ENCODE measurements at places on chromosomes 16 and 17.

DNA sequence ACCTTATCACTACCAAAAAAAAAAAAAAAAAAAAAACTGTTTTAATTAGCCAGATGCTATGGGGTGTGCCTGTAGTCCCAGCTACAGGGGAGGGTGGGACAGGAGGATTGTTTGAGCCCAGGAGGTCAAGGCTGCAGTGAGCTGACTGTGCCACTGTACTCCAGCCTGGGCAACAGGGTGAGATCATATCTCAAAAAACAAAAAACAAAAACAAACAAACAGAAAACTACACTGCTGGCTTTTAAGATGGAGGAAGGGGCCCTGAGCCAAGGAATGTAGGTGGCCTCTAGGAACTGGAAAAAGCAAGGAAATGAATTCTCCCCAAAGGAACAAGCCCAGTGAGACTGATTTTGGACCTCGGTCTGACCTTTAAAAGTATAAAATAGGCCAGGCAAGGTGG is 61.4 kb downstream of the BEAN1 start:
- DNase-seq: no peak

GRCh38 chr17:61783556-61784304 is 79.6 kb downstream of the BRIP1 start:
- no peak for DNase-seq

DNA sequence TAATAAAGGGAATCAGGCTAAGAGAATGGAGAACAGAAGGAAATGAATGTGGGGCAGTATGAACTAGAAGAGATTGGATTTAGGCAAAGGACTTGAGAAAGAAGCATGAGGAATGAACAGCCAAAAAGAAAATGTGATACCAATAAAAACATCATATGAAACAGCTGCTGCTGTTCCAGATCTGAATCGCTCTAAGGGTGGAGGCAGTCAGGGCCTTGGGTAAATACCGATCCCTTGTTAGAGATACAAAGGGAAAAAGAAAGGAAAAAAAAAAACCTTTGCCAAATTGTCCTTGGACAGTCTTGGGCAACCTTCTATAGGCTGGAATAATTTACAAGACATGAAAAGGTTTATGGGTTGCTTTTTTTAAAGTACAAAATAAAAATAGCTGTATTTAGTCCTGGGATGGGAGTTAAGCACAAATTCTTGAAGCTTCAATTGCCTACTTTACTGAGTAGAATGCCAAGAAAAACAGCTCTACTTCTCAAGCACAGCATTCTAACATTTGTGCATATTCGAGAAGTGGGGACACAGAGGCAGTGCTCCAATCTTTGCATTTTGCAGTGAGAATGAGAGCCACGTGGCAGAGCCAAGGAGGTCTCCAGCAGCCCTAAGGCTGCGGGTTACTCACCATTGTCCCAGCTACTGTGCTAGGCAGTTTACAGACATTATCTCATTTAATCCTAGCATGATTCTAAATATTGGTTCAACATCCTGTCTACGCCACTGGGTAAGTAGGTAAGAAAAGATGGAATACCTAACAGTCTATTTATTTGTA is 43.3 kb upstream of the PSMD7 start:
- DNase-seq: no peak

DNA sequence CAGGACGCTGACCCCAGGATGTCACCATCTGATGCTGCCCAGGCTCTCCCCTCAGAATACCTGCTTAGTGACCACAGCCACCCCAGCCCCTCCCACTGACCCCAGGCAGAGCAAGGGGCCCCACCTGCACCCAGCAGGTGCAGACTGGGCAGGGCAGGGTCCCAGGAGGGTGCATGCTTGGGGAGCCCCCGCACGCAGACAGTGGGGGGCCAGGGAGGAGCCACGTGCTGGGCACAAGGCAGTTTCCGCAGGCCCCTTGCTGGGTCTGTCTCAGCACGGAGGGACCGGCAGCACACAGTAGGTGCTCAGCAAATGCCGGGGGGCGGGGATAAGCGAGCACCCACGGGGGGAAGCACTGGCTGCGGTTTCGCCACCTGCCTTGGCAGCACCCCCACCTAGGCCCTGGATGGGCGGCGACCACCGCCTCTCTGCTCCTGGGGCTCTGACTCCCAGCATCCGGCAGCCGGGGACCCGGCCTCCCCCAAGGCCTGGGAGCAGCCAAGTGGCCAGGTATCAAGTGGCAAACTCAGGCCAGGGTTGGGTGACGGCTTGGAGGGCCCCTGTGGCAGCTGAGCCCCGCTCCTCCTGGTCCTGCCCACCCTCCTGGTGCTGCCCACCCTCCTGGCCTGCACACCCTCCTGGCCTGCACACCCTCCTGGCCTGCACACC is 18.7 kb upstream of the SSTR5 start:
- no peak for DNase-seq

GRCh38 chr17:66469461-66469860 is 167.0 kb downstream of the PRKCA start:
- no peak for DNase-seq

DNA sequence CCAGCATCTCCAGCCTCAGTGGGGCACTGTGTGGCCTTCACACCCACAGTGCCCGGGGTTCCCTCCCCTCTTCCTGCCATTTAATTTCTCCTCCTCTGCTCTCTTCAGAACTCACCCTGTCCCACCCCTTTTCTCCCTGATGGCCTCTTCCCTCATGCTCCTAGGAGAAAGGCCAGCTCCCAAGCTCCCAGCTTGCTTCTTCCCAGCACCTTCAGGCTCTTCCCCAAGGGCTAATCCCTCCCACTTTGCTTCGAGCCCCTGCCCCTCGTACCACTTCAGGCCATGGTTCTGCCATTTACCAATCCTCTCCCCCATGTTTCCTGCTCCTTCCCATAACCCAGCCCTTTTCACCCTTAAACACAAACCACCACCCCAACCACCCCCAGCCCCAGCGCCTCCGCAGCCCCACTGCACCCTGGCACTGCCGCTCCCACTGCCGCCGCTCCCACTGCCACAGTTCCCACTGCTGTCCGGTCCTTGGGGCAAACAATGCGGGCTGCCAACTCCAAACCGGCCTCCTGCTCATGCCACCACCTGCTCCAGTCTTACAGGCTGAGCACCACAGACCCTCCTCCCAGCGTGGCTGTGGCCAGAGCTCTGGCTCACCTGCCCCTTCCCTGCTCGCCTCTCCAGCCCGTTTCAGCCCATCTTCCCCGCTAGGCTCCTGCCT is 28.6 kb downstream of the ADAM11 start:
- no peak for DNase-seq

GRCh38 chr17:44171931-44172455 is 1.5 kb downstream of the ASB16 start:
- DNase-seq: no peak

DNA sequence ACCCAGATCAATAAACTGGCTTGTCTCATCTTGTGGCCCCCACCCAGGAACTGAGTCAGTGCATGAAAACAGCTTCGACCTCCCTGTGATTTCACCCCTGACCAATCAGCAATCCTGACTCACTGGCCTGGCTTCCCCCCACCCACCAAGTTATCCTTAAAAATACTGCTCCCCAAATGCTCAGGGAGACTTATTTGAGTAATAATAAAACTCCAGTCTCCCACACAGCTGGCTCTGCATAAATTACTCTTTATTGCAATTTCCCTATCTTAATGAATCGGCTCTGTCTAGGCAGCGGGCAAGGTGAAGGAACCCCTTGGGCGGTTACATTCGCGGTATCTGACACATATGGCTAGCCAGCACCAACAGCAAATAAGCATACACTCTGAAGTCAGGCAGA is 9.8 kb upstream of the RABEP1 start:
- no peak for DNase-seq

DNA sequence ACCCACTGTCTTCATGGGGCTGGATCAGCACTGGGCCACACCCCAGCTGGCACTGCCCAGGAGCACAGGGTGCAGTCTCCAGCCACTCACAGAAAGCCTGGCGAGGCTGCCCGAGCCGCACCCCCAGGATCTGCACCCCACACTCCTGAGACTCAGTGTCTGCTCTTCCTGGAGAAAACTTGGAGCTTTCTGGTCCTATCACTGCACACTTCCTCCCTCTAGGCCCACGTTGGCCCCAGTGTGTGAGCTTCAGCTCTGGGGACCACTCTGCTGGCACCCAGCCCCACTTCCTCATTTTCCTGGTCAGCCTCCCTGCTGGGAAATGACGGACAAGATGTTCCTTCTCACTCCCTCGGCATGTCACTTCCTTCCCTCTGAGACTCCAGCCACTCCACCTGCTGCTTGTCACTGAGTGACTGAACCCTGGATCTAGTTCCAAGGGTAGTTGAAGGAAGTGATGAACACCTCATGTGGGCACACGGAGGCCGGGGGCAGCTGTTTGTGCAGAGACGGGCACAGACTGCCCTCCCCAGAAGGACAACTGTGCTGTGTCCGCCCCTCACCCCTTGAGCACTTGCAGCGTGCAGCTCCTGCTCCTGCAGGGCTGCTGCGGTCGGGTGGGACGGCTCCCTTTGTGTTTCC is 29.0 kb downstream of the ZC3H18 start:
- no peak for DNase-seq

DNA sequence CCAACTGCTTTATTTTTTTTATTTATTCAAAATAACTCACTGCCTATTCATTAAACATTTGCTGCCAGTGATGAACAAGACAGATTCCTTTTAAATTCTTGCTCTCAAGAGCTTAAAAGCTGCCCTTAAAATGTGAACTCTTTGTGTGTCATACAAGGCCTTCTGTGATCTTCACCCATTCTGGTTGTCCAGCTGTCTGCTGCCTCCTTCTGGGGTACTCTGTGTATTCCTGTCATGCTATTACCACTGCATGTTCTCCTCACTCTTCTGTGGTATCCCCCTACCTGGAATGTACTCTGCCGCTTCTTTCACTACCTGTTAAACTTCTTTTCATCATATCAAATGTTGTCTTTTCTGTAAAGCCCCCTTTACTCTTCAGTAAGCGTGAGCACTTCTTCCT is 165.8 kb downstream of the CHD9 start:
- DNase-seq: no peak

DNA sequence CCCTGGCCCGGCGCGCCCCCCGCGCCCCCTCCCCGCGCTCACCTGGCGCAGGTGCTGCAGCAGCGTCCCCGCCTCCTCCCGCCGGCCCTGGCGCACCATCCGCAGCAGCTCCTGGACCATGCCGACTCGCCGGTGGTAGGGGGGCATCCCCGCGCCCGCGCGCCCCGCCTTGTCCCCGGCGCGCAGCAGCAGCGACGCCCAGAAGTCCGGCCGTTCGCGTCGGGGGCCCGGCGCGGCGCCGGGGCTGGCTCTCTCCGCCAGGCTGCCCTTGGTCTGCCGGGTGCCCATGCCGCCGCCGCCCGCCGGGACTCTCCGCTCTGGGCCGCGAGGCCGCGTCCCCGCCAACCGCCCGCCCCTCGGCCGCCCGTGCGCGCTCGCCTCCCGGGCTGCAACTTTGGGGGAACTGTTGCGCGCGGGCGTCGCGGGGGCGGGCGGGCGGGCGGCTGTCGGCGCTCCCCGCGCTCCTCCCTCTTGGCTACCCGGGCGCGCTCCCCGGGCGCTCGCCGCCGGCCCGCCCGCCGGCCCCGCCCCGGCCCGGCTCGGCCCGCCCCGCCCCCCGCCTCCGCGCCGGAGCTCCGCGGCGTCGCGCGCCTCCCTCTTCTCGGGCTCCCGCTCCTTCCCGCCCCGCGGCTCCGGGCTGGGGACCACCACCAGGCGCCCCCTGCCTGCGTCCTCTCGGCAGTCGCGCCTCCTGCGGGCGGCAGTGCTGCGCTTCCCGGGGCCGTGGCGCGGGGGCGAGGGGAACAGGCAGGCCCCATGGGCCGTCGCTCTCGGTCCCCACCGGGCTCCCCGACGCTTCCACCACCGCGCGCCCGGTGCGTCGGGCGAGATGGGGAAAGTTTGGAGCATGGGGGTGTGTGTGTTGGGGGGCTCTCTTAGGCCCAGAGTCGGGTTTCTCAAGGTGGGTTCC is at the start of gene LRRC75A:
Gene LRRC75A, minus strand, starts transcription at position 491 of the 910 bp plus-strand sequence. Its CDS starts 203 bp downstream, at position 288.
- no peak for DNase-seq

DNA sequence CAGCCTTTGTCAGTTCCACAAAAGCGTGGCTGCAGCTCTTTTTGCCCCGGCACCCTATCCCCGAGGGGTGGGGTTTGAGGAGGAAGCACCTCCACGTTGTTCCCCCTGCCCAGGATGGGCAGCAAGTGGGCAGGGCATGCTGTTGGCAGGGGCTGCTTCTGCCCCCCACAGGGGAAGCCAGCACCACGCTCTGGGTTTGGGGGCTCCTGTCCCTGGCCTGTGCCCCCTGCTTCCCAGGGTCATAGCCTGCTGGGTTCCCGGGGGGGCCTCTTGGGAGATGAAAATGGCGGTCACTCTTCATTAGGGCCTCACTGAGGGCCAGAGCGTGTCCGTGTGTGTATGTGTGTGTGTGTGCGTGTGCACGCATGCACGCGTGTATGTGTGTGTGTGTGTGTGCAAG is 22.8 kb downstream of the LASP1 start:
- no peak for DNase-seq

DNA sequence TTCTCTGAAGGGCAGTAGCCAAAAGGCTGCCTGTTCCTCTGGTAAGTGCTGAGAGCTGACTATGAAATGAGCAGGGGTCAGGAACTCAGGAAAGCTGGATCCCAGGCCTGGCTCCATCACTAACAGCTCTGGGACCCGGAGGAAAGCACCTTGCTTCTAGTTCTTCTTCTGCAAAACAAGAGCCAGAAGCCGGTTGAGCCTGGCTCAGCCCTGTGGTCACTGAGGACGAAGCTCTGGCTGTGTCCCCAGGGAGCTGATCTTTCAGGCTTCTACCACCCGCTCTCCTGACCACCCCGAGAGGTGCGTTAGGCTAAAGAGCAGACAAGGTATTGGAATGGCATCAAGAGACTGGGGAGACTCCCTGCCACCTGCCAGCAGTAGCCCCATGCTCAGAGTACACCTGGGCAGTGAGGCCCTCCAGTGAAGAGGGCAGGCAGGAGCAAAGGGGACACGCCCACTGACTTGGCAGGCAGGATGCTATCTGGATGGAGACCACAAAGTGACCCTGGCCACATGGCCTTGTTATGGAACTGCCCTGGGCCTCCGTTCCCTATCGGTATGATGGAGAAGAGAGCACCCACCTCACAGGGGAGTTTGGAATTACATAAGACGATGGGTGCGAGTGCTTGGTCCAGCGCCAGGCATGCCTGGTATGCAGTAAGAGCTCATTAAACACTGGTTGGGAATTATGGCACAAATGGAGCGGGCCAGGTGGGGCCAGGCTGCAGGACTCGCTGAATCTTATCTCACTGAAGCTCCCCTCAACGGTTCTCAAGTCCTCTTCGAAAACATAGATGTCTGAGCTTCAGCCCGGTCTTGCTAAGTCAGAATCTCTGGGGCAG is 61.4 kb downstream of the COG7 start:
- no peak for DNase-seq

DNA sequence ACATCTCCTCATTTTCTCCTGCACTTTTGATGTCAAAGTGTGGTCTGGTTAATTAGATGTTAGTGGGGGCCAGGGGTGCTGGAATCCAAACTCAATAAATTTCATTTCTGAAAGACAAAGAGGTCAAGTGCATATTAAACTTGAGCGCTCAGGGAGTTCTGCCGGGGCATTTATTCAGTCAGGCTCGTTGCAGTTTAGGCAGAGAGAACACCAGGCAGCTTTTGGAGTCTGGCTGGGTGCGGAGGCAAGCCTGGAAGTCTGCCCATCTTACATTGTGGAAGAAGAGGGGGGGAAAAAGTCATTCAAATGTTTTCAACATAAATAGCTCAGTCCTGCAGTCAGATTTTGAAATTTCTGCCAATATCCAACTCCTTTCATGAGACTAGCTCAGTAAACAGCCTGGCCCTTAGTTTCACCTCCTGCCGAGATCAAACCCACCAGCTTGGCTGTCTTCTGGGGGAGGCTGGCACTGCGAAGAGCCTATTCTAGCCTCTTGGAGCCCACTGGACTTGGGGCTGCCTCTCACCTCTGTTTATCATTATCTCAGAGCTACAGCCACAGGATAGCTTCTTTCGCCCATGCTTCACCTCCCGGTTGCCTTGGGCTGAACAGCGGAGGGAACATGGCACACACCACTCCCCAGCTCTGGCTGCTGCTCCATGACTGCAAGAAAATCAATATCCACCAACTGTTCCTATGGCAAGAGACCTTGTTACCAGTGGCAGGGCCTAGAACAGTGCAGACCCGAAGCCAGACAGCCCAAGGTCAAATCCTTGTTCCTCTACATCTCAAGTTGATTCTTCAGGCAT is 177.4 kb upstream of the CDH5 start:
- no peak for DNase-seq
